Heart left ventricle (tissue), 16 donors: ENCODE measurements at places on chromosomes 2 and 18. TPM values are rescaled to one million over a fixed set of nuclear protein-coding genes. Genes with fewer than 3 reads are reported as not detected.

DNA sequence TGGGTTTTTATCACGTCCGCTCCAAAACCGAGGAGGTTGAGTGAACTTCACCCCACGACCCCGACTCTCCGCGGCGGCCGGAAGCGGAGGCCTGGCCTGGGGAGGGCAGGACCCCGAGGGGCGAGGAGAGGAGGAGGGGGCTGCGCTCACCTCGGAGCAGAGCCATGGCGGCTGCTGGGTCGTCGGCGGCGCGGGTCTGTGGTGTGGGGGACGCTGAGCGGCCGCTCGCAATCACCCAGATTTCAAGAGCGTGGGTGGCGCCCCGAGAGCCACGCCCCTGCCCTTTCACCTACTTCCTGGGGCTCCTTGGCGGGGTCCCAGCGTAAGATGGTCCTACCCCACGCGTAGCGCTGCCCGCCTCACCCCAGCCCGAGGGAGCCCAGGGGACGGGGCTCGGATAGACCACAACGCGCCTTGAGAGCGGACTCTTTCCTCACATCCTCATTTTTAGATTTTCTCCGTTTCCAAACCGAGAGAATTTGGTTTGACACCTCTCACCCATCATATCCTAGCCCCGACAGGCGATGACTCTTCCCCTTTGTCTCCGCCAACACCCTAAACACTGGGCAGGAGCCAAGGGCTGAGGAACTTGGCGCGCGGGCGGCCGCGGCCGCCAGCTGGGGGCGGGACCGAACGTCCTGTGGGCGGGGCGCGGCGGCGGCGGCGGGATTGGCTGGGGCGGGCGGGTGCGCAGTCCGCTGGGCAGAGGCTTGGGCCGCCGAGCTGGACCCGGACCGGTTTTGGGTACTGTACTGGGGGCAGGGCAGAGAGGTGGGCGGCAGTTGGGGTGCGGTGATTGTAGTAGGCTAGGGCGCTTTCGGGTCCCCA is at the start of gene ACAA2:
Gene ACAA2, minus strand, starts transcription at position 215 of the 828 bp plus-strand sequence. Its CDS starts 49 bp downstream, at position 166.
- DNase-seq: peak; percentile 95

- no peak for DNase-seq
Measured at GRCh38 chr2:217551252-217551899, 451.4 kb downstream of the TNS1 start.

- DNase-seq: no peak
Measured at GRCh38 chr18:39872651-39873050, 2082.4 kb upstream of the PIK3C3 start.

- DNase-seq: no peak
Measured at GRCh38 chr18:74083557-74083952, 64.1 kb downstream of the FBXO15 start.

DNA sequence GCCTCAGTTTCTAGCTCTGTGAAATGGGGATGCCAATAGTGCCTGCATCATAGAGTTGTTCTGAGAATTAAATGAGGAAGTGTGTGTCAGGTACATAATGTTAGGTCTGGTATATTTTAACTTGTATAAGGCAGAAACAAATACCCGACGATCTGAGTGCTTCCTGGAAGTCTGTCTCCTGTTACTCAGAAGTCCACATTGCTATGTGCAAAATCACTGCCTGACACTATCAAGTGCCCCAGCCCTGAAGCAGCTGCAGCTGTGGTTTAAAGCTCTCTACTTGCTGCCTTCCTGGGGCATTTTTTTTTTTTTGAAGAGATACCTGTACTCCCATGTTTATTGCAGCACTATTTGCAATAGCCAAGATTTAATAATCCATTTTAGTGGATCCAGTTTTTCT is 125.3 kb downstream of the SLC4A3 start:
- DNase-seq: no peak

DNA sequence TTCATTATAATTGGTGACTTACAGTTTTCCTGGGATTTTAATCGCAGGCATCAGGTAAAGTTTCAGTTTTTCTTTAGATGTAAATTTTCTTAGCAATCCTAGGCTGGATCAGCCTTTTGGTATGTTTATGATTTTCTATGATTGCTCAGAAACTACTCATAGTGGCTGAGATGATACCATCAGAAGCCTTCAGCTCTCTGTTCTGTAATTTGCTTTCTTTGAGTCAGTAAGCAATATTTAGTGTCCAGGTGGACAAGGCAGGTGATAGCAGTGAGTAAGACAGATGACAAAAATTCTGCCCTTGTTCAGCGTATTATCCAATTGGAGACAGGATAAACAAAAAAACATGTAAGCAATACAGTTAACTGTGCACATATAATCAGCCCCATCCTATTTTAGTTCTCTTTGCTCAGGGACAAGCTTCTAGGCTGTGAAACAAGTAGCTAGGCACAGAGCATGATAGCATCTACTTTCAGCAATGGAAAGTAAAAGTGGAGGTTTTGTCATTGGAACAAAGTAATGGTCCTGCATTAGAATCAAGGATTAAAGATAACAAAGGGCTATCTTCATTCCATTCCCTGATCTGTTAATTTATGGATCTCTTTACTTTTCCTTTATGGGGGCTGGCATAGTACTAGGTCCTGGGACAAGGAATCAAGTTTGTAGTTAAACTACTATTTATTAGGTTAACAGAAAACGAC is 100.8 kb downstream of the EPC2 start:
- no peak for DNase-seq

DNA sequence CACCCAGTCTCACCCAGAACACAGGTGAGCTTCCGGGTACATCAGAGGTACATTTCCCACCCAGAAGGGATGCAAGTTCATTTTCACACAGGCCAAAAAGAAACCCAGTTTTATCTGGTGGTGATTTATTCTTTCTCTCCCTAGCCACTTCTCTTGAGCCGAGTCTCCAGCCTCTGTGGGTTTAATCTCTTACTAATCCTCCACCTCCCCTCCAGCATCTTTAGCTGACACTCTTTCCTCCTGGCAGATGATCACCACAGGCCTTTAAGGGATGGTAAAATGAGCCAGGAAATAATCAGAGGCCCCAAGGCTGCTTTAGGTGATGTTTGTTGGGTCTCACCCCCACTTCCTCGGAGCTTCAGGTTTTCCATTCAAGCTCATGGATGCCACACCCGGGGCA is 145.7 kb upstream of the DLX2 start:
- DNase-seq: no peak

DNA sequence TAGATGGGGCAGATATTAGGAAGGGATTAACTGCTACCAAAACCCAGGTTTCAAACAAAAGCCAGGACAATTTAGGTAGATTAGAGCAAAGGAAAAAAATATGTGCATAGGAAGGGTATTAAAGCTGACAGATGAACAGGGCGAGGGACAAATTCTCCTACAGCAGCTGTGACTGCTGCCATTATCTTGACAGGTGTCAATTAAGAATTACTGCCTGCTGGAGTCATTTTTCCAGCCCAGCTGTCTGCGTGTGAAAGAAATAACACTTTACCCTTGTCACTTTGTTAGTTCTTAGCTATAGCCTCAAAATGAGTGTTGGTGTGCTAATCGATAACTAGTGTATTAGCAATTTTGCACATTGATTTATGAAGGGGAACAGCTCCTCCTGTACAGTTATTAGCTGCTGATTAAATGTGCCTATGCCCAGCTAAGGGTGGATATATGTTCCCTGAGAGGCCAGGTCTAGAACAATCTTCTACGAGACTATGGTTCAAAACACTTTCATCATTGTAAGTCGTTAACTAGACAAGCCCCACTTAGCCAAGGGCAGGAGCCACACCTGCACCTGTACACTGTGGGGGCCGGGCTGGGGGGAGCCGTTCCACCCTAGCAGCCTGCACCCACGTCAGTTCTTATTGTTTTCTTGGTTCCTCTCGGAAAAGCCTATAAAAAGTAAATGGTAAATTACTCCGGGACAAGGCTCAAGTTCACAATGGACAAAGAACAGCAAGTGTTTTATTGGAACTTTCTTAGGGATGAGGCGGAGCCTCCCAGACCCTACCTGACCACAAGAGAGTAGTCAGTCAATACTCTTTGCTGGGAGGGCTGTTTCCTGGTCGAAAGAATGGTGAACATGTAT is 7.7 kb downstream of the TSHZ1 start:
- no peak for DNase-seq

DNA sequence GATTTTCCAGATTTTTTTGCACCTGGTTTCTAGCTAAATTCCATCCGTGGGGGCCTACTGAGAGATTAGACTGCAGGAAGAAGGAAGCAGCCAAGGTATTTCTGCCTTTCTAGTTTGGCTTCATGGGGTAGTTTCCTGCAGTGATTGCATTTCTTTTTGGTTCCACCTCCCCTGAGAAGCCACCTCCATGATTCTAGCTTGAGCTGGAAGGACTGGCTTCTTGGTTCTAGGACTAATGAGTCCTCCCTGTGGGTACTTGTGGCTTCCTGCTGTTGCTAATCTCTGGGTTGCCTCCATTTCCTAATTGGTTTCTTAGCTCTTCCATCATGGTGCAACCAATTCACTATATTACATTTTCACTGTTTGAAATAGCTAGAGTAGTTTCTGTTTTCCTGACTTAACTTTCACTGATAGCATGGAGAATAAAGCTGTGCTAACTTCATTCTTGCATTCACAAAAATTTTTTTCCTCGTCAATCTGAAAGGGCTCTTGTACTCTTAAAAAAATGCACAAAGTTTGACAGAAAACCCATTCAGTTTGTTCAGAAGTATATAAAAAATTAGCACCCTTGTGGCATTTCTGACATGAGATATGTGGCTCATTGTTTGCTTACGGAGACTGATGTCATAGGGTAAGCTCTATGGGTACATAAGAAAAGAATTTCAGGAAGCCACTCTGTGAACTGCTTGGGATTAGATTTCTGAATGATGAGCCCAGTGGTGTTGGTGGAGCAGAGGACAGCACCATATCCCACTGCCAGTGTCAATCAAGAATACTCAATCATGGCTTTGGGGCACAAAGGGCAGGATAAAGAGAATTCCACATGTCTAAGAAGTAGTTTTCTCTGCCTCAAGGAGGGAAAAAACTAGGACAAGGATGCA is 242.8 kb upstream of the RBMS1 start:
- DNase-seq: no peak

- no peak for DNase-seq
Measured at GRCh38 chr18:39360072-39360471, 1794.5 kb upstream of the CELF4 start.

- no peak for DNase-seq
Measured at GRCh38 chr2:38323623-38324022, 53.5 kb downstream of the ATL2 start.

- DNase-seq: no peak
Measured at GRCh38 chr18:79067611-79068010, 1.6 kb upstream of the ATP9B start.

DNA sequence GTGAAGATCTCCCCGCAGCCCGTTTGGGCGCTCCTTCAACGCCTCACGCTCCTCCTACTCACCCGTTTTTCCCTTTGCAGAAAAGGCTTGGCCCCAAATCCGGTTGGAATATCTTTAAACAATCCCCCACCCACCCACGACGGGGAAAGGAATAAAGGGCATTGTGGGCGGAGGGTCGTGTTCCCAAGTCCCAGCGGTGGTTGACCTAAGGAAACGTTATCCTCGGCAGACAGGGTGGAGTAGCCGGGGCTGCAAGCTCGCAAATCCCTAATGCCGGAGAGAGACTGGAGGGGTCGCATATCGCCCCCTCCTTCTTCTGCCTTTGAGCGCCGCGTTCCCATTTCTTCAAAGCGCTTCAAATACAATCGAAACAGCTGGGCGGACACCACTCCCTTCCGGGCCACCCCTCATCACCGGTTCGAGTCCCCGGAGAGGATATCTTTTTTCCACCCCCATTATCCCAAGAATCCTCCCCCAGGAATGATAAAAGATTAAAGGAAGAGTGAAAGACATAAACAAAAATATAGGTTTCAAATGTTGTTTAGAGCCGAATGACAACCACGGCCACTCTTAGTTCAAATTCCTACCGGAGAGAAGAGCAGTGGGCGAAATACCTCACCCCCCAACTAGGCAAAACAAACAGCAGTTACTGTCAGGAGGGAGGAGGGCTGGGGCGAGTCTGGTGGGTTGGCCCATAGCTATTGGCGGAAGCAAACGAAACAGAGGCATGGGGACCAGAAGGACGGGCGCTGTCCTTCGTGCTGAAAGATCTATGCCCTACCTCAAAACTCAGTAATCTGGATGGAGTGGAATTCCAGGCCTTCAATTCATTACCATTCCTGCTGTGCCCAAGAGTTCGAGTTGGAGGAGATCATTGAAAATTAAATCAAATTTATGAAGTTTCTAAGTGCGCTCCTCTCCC is 2.8 kb upstream of the GAD1 start:
- no peak for DNase-seq

- DNase-seq: no peak
Measured at GRCh38 chr2:173896755-173897154, 68.4 kb downstream of the SP3 start.

- no peak for DNase-seq
Measured at GRCh38 chr18:30132959-30133358, 909.6 kb downstream of the DSC3 start.

DNA sequence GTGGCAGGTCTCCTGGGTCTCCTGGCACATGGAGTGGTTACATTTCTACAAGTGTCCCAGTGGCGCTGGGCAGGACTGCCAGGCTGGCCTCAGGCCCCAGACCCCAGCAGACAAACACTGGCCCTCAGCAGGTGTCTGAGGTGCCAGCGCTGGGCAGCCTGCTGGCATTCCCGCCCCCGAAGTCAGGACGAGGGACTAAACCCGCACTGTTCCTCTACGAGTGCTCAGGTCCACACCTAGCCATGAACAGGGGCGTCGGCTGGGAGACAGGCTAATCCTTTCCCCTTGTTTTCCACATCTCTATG is 12.8 kb downstream of the SNED1 start:
- DNase-seq: no peak

DNA sequence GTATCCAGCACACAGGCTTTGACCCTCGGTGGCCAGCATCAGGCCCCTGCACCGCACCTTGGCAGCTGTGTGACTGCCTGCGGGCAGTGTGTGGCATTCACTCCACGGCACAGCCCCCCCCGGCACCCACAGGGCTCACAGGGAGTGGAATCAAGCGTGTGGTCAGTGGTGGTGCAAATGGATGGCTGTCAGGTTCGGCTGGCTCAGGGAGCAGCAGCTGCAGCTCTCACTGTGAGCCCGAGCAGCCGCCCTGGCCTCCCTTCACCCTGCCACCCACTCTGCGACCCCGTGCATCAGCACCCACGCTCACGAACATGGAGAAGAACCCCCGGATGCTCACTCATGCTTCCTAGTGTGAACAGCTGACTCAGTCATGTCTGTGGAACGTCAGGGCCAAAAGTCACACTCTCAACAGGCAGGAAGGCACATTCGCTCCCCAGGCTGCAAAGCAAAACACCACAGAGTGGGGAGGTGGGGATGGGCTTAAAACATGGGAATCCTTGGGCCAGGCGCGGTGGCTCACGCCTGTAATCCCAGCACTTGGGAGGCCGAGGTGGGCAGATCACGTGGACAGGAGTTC is 41.5 kb upstream of the GPC1 start:
- no peak for DNase-seq

DNA sequence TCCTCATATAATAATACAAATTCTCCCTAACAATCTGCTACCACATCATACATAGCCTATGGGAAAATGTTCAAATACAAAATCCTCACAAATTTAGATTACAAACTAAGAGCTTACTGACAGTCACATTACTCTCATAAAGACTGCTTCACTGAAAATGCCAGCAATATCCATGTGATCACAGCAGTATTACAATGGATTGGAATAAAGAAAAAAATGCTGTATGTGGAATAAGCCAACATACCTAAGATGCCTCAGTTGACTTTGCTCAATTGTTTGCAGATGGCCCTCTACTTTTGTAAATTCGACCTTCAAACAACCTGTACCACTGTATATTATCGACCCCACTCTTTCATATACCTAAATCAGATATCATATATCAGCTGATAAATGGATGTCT is 88.7 kb downstream of the DYM start:
- DNase-seq: no peak

The RAB11FIP5 gene
- total RNA-seq: 29.2 TPM

The AQP4 gene
- total RNA-seq: 15.2 TPM

The M1AP gene
- 0.88 TPM for total RNA-seq
